H9 (cell line): ENCODE measurements at places on chromosomes 3 and 15.

DNA sequence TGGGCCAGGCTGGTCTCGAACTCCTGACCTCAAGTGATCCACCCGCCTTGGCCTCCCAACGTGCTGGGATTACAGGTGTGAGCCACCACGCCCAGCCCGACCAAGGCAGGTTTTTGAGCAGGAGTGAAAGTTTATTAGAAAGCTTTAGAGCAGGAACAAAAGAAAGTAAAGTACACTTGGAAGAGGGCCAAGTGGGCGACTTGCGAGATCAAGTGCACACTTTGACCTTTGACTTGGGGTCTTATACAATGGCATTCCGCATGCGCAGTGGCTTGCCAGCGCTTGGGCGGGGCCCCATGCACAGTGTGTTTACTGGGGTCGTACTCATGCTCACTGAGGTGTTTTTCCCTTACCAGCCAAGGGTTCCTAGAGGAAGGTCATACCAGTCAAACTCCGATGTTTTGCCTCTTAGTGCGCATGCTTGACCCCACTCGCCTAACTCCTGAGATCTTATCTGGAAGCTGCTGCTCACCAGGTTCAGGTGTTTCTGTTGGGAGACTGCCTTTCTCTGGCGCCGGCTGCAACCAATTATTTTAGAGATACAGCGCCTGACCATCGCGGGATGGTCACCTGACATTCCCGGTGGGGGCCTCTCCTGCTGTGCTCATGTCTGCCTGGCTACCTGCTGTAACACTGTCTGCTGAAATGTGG lies 46.9 kb upstream of the FLNB start:
- no peak for DNase-seq

GRCh38 chr3:123036352-123037014 lies 8.9 kb upstream of the SEMA5B start:
- no peak for DNase-seq

DNA sequence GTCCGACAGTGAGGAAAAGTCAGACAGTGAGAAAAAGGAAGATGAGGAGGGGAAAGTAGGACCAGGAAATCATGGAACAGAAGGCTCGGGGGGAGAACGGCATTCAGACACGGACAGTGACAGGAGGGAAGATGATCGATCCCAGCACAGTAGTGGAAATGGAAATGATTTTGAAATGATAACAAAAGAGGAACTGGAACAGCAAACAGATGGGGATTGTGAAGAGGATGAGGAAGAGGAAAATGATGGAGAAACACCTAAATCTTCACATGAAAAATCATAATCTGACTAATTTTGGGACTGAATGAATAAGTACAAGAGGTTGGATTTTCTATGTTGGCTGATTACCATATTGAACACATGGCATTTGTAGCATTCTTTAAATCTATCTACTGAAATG lies 26.2 kb downstream of the SEC62 start:
- no peak for DNase-seq

DNA sequence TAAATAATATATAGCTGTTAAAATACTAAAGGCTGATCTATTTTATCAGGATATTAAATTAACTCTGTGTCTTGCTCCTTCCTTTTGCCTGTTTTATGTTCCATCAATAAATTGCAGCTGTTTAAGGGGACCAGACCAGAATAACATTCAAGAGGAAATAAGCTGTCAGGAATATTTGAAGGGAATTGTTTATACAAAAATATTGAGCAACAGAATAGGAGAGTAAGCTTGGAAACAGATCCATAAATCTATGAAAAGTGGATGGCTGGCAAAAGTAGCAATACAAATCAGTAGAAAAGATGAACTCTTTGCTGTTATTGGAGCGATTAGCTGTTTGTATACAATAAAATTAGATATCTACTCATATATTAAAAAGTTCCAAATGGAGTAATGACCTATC lies 36.2 kb upstream of the PLSCR2 start:
- DNase-seq = no peak

DNA sequence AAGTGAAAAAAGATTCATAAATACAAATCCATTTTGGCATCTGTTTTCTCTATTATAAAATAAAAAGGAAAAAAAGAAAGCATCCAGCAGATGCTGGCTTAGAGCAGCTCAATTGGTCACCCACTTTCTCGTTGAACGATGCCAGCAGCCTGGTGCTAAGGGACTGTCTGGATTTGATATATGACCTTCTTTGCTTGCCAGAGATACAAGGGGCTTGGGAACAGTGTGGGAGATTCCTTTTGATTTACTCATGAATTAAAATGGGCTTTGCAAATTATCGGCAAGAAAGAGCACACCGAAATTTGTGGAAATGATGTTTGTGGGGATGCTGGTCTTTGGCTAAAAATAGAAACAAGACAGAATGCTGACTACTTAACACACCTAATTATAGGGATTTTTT lies 210.3 kb upstream of the STT3B start:
- DNase-seq = no peak

DNA sequence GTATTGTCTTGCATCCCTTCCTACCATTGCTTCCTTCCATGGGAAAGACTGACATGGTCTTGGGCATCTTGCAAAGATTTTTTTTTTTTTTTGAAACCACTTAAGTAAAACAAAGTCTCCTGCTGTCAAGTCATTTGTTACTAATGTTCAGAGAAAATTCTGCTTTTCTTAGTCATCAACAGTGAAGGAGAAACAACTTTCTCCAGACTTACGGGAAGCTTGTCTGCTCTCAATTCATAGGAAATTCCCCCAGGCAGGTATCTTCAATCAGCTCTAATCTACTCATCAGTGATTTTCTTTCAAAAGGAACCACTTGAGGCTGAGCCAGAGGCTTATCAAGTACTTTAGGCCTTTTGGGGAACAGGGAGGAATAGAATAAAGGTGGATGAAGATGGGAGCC lies 15.9 kb upstream of the DRD3 start:
- no peak for DNase-seq

GRCh38 chr3:140686128-140686527 lies 8.3 kb downstream of the TRIM42 start:
- no peak for DNase-seq

- DNase-seq = no peak
Observed at GRCh38 chr3:159919873-159920272, 68.8 kb upstream of the IL12A start.

DNA sequence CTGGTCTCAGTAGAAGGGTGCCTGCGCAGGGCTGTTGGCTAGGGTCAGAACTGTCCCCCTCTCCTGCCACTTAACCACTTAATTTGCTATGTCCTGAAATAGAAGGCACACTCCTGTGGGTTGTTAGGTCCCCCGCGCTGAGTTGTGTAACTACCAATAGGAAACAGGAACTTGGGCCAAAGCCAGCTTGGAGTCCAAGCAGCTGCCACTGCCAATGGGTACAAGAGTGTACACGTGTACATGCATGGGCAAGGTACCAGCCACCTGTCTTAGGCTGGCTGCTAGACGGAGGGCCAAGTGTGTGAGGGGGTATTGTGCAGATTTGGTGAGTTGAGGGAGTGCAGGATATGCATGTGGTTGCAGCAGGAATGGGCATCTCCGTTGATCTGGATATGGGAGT lies 29.7 kb upstream of the POLG start:
- no peak for DNase-seq

DNA sequence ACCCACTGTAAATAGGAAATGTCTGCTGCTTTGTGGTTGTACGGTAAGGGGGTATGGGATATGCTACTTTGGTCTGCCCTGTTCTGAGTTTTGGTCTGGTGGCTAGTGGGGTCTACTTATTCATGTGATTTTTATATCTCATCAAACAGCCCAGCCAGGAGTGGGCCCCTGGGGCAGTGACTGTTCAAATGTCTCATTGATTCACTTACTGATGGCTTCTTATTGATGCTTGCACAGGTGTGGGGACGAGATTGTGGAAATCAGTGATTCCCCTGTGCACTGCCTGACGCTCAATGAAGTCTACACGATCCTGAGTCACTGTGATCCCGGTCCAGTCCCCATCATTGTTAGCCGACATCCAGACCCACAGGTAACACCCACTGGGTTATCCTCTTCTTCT lies 38.5 kb downstream of the STARD5 start:
- no peak for DNase-seq

DNA sequence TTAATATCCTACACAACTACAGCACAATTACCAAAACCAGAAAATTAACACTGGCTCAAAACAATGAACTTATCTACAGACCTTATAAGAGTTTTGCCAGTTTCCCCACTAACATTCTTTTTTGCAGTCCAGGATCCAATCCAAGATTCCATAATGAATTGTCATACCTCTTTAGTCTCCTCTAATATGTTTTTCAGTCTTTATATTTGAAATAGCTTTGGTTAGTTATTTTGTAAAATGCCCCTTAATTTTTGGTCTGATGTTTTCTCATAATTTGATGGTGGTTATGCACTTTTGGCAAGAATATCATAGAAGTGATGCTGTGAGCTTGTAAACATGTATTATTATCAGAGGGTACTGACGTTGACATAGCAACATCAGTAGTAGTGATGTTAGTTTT lies 124.3 kb downstream of the ISL2 start:
- no peak for DNase-seq

GRCh38 chr3:59566481-59566975 lies 516.7 kb upstream of the CFAP20DC start:
- no peak for DNase-seq

DNA sequence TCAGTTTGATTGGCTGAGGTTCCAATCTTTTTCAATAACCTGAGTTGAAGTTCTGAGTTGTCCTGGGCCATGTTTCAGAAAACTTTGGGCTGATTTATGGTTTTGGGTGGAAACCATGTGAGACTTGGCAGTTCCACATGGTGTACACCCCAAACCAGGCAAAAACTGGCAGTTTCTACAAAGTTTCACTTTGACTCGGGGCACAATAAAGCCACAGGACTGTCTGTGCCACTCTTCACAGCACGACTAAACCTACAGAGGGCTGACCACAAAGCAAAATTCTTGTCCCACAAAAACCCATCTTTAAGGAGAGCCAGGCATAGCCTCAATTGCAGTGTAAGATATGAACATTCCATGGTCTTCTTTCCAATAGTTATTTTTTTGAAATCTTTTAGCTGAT lies 155.0 kb downstream of the DUT start:
- DNase-seq = no peak

GRCh38 chr3:13045241-13045903 lies 27.9 kb downstream of the IQSEC1 start:
- no peak for DNase-seq

DNA sequence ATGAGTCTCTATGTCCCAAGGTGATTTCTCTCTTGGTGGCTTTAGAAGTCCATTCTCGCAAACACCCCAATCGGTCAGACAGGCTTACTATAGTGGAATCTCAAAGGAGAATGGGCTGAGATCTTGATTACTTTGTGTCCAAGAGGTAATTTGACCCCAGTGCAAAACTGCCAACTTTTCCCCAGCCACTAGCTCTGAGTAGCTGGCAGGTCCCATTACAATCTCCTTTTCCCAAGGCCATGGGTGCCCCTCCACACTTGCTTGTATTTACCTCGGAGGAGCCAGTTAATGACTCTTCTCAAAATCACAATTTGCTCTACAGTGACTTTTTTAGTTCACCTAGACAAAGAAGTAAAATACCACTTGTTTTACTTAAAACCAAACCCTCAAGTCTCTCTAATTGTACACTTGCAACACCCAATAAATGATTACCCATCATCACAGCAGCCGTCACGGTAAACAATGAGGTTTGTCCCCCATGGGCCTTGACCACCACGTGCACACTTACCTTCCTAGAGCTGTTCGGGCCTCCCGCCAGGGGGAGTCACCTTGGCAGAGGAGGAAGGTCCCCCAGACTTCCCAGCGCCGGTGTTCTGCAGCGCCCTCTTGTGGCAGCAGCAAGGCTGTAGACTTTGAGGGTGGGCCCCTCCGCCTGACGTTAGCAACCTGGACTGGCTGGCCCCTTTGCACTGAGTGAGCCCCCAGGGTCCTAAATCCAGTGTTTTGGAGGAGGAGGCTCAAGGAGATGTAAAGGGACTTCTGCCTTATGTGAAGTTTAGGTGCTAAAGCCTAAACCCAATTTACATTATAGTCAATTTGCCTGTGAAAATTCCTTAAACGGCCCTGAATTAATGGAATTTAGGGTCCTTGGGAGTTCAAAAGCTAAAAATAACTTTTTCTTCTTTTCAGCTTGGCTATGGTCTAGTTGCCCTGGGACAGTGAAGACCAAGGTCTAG lies 18.7 kb upstream of the HDAC11 start:
- peak; percentile 93 for DNase-seq

DNA sequence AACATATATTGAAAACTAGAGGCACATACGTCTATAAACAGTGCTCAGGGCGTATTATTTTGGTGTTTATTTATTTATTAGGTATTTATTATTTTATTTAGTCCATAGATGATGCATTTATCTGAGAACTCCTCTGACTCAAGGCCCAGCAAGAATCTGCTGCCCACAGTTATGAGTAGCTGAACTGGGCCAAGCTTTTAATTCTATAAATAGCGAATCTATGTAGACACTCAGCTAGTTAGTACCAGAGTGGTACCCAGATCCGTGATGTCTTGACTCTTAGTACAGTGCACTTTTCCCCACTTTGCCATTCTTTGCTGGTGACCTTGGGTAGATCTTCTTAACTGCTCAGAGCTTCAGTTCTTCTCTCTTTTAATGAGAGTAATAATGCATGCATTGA lies 370.4 kb upstream of the TPRG1 start:
- no peak for DNase-seq

DNA sequence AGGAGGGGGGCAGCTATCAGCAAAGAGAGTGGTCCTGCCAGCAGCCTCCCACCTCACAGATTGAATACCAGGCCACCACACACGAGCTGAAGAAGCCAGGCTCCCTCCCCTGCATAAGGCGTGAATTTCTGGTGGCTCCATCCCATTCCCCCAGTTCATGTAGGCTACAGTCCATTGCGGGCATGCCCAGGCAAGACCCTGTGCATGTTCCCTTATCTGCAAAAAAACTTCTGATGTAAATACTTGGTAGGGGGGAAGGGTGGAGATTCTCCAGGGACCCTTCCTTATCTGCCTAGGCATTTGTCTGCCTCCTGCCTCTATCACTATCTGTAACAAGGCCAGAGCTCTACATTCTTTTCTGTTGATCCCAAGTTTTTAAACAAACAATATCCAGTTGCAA lies 27.6 kb upstream of the UBP1 start:
- DNase-seq = peak; percentile 48

DNA sequence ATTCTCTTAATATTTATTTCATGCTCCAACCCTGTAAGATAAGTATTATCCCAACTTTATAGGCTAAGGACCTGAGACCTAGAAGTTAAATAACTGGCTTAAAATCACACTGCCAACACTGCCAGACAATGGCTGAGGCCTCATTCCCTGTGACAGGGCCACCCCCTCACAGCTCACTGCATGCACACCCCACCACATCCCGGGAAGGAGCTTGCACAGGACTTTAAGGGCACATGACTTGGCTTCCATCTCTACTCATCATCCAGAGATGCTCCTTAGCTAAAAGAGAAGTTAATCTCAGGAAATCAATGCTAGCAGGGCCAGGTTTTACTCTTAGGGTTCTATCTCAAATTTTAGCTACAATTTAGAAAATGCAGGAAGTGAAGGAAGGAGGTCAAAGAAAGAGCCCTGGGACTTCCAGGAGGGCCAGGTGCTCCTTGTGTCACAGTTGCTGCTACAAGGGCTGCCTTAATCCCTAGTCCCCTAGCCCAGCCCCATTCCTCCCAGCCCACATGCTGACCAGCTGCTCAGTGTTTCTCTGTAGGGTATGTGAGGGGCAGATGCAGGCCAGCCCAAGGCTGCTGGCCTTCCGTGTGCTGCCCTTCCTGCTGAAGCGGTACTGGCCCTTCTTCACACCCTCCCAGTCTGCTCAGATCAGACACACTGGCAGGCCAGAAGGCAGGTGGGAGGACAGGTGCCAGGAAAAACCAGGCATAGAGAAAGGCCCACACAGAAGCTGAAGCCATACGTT lies 53.5 kb downstream of the WWTR1 start:
- peak; percentile 63 for DNase-seq

- DNase-seq = no peak
Observed at GRCh38 chr3:52892625-52893311, 4.6 kb downstream of the STIMATE start.

GRCh38 chr15:100668348-100668745 lies 66.0 kb downstream of the ASB7 start:
- peak; percentile 13 for DNase-seq
